ENCODE measurements at places on chromosomes 7 and 10.

GRCh38 chr10:71265618-71266146 lies 53.3 kb downstream of the UNC5B start:
- no peak for DNase-seq

- DNase-seq, result peak; percentile 34
Measured at GRCh38 chr10:49398000-49398861, 2.3 kb upstream of the DRGX start.

DNA sequence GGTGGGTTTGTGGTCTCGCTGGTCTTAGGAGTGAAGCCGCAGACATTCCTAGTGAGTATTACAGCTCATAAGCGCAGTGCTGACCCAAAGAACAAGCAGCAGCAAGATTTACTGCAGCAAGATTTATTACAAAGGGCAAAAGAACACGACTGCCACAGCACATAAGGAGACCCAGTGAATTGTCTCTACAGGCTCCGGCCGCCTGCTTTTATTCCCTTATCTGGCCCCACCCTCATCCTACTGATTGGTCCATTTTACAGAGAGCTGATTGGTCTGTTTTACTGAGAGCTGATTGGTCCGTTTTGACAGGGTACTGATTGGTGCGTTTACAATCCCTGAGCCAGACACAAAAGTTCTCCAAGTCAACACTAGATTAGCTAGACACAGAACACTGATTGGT lies 82.1 kb downstream of the VIPR2 start:
- no peak for DNase-seq

GRCh38 chr7:142516038-142516501 lies 233.2 kb upstream of the PRSS1 start:
- no peak for DNase-seq

DNA sequence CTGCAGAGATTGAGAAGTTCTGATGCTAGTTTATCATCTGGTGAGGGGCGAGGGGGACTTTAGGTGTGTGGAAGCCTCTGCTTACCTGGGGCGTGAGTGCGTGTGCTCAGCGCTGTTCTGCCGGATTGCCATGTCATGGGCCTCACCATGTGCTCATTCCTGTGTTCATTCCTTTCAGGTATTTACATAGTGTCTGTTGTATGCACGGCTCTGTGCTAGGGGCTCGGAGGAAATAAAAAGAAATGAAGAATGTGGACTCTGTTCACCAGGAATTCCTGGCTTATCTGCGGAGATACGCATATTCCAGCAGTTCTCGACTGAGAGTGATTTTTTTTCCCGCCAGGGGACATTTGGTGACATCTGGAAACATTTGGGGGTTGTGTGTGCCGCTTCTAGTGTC lies 152.0 kb downstream of the CAMK1D start:
- DNase-seq, result no peak

- no peak for DNase-seq
Measured at GRCh38 chr10:81600185-81600584, 274.8 kb upstream of the NRG3 start.

DNA sequence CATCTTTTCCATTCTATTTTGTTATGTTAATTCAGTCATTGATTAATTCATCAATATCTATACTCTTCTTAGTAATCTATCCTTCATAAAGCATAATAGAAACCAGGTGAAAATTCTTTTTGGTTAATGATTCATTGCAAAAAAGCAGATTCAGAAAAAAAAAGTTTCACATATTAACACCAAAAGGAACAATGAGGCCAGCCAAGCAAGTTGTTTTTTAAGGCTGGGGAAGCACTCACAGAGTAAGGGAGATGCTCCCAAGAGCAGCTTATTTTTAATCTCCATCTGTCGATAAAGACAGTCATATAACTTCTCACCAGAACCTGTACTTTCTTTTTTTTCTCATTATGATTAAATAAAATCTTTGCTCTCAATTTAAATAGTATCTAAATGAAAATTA lies 95.8 kb downstream of the CACNA2D1 start:
- DNase-seq, result no peak

GRCh38 chr10:88989824-88990383 lies 694 bp upstream of the FAS start:
- no peak for DNase-seq

GRCh38 chr10:58638388-58638787 lies 125.7 kb downstream of the BICC1 start:
- no peak for DNase-seq

DNA sequence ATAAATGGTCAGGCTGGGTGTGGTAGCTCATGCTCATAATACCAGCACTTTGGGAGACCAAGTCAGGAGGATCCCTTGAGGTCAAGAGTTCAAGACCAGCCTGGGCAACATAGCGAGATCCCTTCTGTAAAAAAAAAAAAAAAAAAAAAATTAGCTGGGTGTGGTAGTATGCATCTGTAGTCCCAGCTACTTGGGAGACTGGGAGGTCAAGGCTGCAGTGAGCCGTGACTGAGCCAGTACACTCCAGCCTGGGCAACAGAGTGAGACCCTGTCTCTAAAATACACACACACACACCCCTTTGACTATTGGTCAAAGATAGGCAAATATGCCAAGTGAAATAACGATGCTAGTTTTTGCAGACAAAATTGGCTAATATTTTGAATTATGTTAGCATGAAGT lies 80.6 kb downstream of the IGF2BP3 start:
- DNase-seq, result no peak

- DNase-seq, result no peak
Measured at GRCh38 chr7:114109304-114109703, 190.5 kb upstream of the PPP1R3A start.

- no peak for DNase-seq
Measured at GRCh38 chr7:46567858-46568257, 646.8 kb upstream of the IGFBP3 start.

DNA sequence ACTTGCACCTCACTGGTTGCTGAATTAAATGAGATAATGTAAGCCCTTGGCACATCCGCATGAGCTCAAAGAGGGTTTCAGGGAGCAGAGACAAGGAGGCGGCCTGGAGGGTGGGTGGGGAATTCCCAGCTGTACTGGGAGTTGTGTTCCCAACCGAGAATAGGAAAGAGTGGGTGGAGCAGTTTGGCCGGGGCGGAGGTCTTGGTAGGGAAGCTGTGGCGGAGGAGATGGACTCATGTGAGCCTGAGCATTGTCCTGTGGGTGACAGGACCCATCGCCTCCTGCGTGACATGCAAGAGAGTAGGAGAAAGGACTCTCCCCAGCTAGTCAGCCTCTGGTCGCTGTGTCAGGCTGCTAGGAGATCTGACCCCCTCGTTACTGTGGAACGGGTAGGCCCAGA lies 41.0 kb upstream of the SAMD8 start:
- no peak for DNase-seq

DNA sequence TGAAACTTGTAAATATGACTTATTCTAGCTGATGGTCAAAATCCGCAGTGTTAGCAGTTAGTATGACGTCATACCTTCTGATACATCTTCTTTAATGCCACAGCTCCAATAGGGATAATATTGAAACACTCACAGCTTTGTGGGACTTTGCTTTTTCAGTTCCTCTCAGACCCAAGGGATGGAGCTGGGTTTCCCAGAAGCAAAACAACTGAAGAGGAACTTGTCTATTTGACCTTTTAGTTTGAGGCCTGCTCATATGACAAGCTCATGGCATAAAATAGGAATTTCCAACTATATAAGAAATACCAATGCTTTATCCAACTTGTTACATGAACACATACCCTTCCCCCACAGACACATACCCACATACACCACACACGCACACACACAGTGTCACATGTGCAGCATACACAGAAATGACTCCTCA lies 31.6 kb upstream of the C10orf67 start:
- DNase-seq, result no peak

DNA sequence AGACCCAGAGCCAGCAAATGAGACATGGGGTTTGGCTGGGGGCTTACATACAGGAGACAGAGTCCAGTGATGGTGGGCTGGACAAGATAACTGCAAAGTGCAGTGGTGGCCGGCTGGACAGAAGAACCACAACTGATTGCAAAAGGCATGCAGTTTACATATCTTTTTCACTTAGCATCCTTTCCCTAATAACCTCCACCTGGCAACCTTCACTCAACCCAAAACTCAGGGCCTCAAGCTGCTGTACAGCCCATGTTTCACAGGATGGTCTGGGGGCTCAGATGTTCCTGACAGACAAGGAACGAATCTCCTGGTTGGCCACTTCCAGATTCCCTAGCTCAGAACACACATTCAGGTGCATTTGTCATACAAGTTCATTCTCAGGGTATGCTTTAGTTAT lies 7.8 kb upstream of the PDCD4 start:
- no peak for DNase-seq

GRCh38 chr10:120586471-120586872 lies 129.4 kb downstream of the PLPP4 start:
- no peak for DNase-seq

- no peak for DNase-seq
Measured at GRCh38 chr7:30448461-30449189, 30.0 kb downstream of the NOD1 start.

GRCh38 chr10:16732376-16732775 lies 84.8 kb downstream of the RSU1 start:
- DNase-seq, result no peak

DNA sequence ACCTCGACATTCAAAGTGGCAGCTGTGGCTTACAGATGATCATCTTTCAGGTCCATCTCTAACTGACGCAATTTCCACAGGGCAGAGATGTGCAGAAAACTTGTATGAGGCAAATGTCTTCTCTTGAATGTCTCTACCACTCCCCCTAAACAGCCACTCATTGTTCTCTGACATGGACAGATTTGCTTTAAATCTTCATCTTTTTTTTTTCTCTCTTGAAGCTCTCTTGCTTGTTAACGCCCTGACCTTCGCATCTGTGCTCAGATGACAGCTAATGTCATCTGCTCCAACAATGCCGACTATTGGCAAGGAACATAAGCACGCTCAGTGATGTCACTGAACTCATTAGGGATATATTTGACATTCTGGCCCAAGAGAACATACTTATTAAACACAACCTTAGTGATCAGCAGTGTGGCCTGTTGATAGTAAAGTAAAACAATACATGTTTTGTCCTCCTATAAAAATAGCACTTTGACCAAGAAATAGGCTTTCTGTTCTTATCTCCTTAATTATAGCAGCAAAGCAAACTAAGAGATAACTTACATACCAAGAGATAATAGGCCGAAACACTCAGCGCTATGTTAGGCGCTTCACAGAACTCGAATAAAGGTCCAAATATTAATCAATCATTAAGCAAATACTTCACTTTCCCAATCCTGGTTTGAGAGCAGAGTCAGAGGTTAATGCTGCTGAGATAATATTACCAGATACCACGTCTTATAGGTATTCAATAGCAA lies 583.5 kb downstream of the PARD3 start:
- no peak for DNase-seq

GRCh38 chr7:50923476-50923875 lies 140.8 kb upstream of the GRB10 start:
- DNase-seq, result no peak

DNA sequence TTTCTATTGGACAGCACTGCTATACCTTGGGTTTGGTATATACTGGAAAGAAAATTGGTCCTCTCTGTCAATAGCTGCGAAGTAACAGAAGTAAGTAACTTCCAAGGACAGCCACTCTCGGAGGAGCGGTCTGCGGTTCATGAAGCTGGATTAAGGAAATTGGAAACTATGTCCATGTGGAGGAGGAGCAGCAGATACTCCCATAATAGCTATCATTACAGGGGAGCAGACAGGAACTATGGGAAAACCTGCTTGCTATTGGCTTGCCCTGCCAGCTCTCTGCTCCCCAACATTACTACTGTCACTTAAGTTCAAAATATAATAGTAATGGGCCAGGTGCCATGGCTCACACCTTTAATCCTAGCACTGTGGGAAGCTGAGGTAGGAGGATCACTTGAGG lies 83.9 kb upstream of the TRIL start:
- DNase-seq, result no peak

DNA sequence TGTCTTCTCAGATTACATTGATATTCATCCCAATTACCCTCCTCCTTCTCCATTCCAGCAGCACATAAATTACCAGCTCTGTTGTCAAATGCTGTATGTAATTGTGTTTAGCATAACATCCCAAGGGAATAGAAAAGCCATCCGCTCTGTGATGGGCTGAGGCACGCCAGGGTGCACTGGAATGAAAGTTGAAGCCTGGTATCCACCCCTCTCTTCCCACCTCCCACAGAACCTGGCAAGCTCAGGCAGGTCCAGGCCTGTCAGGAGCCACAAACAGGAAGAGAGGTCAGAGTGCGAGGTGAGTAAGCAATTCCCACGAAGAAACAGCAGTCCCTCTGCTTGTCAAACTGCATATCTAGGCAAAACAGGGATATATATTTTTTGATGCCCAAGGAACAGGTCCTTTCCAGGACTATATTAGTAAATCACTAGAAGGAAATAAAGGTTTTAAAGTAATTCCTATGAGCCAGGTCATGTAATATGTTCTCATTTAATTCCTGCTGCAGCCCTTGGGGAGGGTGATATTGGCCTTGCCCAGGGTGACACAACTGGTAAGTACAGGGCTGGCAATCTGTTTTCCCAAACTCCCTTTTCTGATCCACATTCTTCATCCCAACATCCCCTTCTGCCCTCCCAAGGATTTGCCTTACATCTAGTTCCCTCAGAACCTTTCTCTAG lies 155.6 kb upstream of the GHITM start:
- no peak for DNase-seq

DNA sequence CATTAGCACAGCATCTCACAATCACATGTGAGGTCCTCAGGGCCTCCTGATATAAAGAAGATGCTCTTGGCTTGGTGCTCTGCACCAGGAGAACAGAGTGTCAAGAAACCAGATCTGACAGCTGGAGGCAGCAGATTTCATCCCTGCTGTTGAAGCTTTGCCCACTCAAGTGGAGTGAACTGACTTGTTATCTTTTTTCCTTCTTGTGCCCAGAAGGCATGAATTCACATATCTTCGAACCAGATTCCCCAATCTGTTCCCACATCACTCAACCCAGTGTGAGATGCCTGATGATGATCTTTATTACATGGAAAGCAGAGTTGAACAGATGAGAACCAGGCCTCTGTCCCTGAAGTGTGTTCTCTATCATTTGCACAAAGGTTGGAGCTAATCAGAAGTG lies 521.0 kb downstream of the SORCS1 start:
- no peak for DNase-seq

DNA sequence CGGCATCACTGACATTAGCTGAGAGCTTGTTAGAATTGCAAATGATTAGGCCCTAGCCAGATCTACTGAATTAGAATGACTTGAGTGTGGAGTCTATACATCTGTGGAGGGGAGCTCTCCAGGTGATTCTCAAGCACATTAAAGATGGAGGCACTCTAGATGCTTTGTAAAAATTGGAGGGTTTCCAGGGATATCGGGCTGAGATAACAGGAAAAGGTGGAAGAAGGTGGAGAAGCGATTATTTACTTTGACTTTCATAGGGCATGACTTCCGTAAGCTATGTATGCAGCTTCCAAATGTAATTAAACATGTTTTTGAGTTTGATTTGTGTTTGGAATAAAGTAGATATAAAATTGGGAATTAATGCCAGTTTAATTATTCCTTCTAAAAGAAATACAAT lies 235.0 kb upstream of the PTN start:
- no peak for DNase-seq

DNA sequence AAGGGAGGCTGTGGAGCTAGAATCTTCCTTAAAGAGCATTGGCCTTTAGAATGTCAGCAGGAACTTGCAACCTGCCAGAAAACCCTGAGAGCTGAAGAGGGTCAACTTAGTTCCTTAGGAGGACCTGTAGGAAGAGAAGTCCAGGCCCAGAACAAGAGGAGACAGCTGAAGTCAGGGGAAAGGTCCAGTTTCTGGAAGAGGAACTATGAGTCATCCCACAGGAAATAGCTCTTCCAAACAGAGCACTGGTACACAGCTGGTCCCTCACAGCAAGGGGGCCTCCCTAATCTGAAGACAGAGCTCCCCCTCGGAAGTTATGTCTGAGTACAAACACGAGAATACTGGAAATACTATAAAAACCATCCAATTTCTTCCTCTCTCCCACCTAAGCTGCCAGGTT lies 98.9 kb downstream of the HERPUD2 start:
- DNase-seq, result no peak

All from activated CD4-positive, alpha-beta T cell treated with anti-CD3 and anti-CD28 coated beads for 4 hours (primary cell).